ENCODE measurements at places on chromosomes 2 and 18. TPM values are rescaled to one million over a fixed set of nuclear protein-coding genes. Genes with fewer than 3 reads are reported as not detected.
A peak's percentile ranks its signal among the peaks of the same experiment; 100 is the strongest.

GRCh38 chr2:233764761-233765160, 4.7 kb downstream of the UGT1A1 start:
- DNase-seq: no peak

DNA sequence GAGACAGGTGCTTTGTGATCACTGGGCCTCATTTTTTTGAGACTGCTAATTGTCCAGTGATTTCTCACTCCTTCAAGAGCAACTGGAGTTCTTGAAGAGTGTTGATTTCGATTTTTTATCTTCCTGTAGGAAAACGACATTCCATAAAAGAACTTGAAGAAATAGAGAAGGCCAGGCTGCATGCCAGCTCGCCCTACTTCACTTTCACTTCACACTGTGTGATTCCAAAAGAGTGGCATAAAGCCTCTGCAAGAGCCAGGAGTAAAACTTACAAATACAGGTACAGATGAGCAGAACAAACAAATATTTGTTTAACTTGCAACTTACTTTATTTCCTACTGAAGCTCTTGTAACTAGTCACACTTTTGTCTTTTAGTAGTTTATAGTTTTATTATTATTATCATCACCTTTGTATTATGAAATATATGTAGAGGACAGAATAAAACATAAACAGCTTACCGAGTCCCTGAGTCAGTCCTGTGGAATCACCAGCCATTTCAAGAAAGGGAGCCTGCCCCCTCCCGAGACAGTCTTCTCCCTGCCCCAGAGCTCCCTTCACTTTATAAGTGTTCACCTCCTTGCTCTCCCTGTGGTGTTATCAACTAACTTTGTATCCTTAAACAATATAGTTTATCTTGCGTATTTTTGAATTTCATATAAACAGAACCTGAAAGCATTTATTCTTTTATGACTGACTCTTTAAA, 8.7 kb downstream of the FAM228A start:
- DNase-seq: no peak

GRCh38 chr2:55232863-55233657, 572 bp downstream of the RPS27A start:
- no peak for DNase-seq

Gene DLGAP1
- total RNA-seq: 3.2 TPM

GRCh38 chr2:121707344-121707919, 29.2 kb downstream of the NIFK start:
- no peak for DNase-seq

DNA sequence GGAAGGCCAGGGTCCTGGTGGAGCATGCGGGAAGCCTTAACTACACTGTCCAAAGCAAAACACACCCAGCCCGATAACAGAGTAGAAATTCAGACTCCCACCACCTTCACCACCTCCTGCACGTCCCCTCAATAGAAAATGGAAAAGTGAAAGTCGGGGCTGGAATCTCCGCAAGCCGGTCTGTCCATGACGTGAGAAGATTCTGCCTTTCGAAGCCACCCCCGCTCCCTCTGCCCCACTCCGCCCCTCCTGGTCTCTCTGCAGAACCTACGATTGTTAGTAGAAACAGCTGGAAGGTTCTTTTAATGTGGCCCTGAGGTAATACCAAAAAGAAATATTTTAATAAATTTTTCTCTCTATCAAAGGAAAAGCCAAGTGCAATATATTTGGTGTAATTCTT, 116.4 kb downstream of the GBX2 start:
- DNase-seq: no peak

Gene UPP2
- not detected for total RNA-seq

DNA sequence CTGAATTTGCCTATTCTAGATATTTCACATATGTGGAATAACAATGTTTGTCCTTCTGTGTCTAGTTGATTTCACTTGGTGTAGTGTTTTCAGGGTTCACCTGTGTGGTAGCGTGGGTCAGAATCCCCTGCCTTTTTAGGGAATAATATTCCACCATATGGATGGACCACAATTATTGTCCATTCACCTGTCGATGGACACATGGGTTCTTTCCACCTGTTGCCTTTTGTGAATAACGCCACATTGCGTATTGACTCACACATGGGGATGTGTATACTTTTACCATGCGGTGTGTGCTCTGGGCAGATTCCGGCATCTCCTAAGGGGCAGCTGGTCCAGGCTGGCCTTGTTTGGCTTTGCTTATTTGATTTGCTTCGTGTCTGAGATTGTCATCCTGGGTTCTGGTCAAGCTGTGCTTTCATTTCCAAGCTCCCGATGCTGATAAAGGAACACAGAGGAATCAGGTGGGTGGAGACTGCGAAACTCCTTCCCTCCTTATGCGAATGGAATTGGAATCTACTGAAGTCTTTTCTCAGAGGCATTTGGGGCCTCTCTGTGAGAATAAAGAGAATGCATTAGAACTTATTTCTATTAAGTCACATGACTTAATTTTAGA, 18.9 kb upstream of the ALLC start:
- DNase-seq: peak; percentile 27

- DNase-seq: no peak
Measured at GRCh38 chr2:216784456-216784855, 75.4 kb downstream of the TNP1 start.

GRCh38 chr2:144514616-144515091, 5.3 kb downstream of the ZEB2 start:
- DNase-seq: no peak

Gene ADAM23
- 5.2 TPM for total RNA-seq

GRCh38 chr2:199118673-199119112, 339.0 kb downstream of the SATB2 start:
- no peak for DNase-seq

Gene ZNF532
- 77.1 TPM for total RNA-seq

GRCh38 chr2:103152556-103152955, 390.7 kb downstream of the TMEM182 start:
- DNase-seq: no peak

GRCh38 chr18:46073474-46074331, 1.6 kb upstream of the PSTPIP2 start:
- no peak for DNase-seq

DNA sequence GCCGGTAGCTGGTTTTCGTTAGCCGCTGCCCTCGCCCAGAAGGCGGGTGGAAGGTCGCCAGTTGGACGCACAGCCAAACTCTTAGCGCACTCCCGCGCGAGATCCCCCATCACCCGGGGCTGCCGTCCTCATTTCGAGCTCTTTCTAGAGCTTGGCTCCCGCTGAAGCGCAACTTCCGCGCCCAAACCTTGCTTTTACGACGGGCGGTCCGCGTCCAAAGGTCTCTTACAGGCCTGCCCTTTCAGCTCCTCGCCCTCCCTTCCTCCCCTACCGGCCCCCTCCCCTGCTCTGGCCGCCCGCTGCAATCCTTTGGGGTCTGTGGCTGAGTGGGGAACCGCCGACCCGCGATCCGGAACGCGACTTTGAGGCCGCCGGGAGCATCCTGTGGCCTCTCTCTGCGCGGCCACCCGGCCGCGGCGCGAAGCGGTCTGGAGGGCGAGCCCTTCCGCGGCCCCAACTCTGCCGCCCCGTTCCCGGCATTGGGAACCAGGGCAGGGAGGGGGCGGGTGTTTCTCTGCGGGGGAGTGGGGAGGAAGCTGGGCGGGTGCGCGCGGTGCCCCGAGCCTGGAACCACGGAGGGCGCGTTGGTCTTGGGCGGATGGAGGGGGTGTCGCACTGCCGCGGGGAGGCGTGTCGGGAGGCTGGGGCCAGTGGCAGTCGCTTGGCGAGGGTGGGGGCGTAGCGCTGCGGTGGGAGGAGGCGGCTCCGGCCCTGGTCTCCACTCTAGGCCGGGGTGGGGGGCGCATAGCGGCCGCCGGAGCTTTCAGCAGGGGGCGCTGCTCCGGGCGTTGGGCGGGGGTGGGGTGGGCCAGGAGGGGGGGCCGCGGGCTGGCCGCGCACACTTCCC, at the start of gene GDF7:
GDF7 (plus strand) TSS at position 841 of the 847 bp plus-strand sequence. CDS start 96 bp downstream, outside the sequence.
- no peak for DNase-seq

Gene NDUFS1
- 33.6 TPM for total RNA-seq

DNA sequence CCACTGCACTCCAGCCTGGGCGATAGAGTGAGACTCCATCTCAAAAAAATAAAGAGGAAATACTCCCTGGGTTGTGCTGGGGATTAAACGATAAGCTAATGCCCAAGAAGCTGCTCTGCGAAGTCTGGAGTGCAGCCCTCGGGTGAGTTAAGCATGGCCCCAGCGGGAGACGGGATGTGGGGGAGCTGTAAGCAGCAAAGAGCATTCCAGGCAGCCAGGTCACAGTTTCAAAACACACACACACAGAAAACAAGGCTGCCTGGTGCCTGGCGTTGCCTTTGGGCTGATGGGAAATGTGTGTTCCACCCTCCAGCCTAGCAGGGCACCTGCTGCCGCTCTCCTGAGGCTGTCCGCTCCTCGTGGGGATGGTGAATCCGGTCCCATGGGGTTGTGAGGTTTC, 24.1 kb downstream of the ODC1 start:
- DNase-seq: no peak

Gene PDE1A
- total RNA-seq: 14.5 TPM

GRCh38 chr18:58316396-58317342, 272.6 kb downstream of the NEDD4L start:
- no peak for DNase-seq

Gene MATN3
- 3.9 TPM for total RNA-seq

- DNase-seq: no peak
Measured at GRCh38 chr2:64899081-64899865, 89.9 kb upstream of the SLC1A4 start.

DNA sequence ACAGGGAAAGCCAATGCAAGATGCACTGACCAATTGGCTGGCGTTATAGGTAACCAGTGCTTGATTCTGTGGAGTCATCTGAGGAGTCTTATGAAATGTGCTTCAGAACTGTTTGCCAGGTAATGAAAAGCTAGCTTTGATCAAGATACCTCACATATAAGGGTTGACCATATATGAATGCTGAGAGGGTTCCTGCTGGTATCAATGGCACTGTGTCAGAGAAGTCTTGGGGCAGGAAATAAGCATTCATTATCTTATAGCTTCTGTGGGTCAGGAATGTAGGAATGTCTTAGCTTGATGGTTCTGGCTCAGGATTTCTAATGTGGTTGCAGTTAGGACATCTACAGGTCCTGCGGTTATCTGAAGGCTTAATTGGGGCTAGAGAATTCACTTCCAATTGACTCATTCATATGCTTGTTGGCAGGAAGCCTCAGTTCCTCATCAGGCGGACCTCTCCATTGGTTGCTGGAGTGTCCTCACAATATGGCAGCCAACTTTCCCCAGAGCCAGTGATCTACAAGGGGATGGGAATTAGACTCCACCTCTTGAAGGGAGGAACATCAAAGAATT, 22.1 kb upstream of the TCF7L1 start:
- no peak for DNase-seq

DNA sequence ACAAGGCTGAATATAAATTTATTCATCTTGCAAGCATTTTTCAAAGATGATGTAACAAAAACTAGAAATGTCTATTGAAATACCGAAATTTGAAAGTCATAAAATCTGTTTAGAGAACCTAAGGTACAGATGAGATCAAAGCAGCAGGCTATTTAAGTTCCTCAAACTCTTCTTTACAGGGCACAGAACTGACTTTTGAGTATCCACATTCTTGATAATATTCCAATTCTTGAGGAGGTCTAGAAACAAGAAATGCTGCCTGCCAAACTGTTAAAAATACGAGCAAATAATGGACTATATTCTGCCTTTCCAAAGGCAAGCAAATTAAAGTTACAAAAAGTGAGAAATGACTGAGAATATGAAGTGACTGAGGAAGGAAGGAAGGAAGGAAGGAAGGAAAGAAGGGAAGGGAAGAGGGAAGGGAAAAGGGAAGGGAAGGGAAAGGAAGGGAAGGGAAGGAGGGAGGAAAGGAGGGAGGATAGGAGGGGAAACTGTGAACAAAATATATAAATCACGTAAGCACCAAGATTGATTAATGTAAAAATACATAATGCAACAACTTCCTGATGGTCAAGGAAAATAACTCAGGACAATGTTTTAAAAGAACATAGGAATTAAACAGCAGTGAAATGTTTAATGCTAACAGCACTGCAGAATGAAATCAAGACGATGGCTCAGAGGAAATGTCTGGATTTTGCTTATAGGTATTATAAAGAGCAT, 248.9 kb upstream of the HNRNPA3 start:
- DNase-seq: no peak

DNA sequence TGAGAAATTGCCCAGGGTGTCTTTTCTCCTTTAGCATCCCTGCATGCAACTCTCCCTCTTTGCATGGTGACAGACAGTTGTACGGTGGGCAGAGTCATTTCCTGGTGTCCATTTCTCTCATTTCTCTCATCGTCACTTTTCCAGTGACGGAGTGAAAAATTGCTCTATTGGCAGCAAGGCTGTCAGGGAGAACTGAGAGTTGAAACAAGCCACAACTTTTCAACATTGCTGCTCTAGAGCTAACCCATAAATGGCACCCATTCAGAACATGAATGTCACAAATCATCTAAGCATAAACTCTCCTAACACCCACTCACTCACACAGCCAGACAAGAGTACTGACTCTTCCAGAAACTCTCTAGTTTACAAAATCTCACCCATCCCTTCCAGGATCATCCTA, 55.7 kb downstream of the ZC3H8 start:
- no peak for DNase-seq

DNA sequence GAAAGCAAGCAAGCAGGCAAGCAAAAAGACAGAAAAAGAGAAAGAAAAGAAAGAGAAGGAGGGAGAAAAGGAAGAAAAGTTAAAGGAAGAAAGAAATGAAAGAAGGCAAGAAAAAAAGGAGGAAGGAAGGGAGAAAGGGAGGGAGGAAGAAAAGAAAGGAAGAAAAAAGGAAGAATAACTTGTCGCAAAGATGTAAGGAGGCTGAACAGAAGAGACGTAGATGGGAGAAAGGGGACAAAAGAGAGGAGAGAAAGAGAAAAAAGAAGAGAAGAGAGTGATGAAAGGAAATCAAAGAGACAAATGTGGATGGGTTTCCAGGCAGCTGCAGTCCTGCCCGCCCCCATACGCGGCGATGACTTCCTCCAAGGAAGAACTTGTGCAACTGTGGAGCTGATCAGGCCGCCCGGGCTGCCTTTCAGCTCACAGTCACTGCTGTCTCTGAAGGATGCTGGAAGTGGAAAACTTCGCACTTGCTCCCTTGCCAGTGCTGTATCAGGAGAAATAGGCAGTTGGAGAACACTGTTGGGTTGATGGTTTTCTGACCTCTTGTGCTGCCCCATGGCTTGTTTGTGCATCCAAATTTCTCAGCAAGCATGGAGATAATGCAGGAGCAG, 52.9 kb downstream of the TRIB2 start:
- no peak for DNase-seq

- DNase-seq: no peak
Measured at GRCh38 chr2:215796140-215796855, 217.1 kb downstream of the MREG start.

- DNase-seq: no peak
Measured at GRCh38 chr2:229237270-229237669, 33.8 kb downstream of the PID1 start.

- DNase-seq: no peak
Measured at GRCh38 chr18:8286303-8286702, 322.9 kb upstream of the RAB12 start.

Measured in vagina (tissue), 2 donors.